ENCODE measurements at places on chromosomes 11 and 22.

DNA sequence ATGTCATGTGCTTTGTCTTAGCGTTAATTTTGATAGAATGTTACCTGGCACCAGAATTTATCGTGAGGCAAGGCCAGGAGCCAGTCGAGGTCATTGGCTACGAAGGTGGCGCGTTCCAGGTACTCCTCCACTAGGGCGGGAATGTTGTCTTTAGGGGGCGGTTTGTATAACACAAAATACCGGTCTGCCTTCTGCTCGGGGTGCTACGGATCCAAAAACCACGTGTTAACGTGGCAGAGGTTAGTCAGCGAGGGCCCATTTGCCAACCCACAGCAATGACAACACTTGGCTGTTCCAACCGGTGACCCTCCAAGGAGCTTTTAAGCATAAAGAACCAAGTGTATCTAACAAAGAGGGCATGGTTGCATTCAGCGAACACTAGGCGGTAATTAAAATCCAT lies 12.5 kb downstream of the ASCC2 start:
- DNase-seq, result no peak

DNA sequence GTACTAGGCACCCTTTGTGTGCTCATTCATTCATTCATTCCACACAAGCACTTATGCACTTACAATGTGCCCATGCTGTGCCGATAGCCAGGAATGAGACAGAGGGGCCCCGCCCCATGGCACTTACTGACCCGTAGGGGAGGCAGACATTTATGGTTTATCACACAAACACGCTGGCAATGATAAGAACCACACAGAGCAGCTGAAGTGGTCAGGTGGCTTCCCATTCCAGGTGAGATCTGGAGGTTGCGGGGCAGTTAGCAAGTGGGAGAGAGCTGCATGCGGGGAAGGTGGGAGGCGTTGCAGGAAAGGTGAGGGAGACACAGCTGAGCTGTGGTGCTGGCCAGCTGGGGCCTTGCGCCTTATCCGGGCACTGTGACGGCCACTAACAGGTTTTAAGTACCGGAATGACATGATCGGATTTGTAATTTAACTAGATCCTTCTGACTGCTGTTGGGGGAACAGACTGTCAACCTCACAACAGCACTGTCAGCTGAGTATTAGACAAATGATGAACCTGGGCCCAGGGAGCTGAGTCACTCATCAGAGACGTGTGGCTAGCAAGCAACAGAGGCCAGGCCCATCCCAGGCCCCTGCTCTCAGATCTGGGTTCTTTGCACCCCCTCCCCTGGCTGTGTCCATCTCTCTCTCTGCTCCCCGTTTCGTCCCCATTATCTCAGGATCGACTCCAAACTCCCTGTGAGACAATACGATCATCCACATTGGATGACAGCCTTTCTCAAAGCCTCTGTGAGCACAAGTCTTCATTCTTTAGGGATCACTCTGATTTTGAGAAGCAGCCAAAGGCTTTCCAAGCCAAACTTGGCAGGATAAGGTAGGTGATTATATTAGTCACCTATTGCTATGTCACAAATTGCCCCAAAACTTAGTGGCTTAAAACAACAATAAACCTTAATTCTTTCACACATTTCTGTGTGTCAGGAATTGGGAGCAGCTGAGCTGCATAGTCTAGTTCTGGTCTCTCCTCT lies 28.4 kb downstream of the RASD2 start:
- DNase-seq, result no peak

DNA sequence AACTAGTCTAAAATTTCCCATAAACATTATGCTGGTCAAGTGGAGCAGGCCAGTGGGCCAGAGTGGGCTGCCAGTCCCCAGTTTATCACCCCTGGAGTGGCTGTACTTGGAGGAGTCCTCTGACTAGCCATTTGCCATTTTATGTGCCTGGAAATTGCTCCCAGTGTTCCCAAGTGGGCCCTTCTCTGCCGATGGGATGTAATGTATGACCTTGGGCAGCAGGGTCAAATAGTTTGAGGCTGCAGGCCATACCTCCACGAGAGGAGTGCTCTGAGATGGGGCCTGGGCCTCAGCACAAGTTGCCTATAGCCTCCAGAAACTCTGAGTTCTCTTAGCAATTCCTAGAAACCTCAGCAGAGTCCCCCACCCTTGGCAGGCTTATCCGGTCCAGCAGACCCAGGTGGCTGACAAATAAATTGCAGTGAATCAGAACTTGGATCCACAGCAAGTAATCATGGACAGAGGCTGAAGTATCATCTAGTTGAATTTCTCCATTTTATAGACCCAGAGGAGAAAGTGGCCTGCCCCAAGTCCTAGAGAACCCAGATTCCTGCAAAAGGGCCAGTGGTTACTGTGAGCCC lies 17.8 kb upstream of the PATZ1 start:
- no peak for DNase-seq

DNA sequence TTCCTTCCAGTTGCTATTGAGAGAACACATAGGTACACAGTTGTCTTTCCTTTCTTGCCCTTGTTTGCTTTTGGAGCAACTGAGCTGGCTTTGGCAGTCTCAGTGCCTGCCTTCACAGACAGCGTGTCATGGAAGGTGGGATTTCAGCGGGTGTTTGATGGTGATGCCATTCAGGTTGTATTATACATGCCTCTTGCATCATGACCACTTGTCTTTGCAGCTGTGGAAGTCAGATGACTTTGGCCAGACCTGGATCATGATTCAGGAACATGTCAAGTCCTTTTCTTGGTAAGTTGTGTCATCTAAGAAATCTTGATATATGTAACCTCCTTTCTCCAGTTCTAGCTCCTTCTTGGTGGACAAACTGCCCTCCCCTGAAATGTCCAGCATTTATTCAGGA lies 37.1 kb upstream of the SORL1-AS1 start:
- no peak for DNase-seq

DNA sequence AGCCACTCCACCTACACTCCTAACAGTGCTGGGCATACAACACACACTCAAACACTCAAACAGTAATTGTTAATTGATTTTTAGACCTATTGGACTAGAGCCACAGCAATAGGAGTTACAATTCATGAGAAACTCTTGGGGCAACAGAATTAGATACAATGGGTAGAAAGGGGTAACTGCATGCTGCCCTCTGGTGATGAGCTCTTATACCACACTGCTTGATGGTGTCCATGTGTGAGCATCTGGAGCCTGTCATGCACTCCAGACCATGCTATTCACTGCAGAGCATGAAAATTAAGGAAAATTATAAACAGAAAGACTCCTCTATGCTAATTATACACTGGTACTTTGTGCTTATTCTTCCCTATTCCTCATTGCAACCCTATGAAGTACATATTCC lies 975.5 kb upstream of the CCDC90B start:
- DNase-seq, result no peak

GRCh38 chr22:36881504-36882245 lies 20.9 kb downstream of the NCF4 start:
- DNase-seq, result no peak

- DNase-seq, result no peak
Measured at GRCh38 chr11:72672597-72673238, 1.5 kb downstream of the PDE2A start.

DNA sequence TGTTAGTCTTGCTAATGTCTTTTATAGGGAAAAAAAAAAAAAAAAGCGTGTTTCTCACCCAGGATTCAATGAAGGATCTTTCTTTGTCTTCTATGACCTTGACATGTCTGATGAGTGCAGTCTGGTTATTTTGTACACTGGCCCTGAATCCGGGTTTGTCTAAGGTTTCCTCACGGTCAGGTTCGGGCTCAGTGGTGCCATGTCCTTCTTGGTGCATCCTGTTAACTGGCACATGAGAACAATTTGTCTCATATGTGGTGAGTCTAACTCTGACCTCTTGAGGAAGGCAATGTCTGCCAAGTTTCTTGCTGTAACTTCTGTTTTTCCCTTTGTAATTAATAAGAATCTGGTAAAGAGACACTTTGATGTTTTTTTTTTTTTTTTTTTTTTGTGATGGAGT lies 12.5 kb downstream of the F2 start:
- no peak for DNase-seq

DNA sequence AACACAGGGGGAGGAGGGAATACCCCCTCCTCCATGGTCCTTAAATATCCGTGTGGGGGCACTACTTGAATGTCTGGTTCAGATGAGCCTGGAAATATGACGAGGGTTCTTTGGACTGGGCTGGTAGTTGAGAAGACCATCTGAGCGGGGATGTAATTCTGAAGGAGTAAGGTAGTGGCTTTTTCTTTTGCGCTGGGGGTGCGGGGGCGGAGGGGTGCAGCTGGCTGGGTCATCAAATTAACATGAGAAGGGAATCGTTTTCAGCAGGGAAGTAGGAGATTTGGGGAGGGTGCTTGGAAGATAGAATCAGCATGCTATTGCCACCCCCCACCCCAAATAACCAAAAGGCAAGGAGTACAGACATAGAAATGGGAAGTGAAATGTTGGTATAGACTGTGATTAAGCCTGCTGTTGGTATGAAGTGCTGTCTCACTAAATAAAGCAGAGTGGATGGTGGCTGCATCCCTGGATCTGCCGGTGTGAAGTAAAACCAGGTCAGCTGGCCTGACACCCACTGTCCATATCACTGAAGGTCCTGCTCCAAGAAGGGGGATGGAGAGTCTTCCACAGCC lies 121.9 kb upstream of the HSD17B12 start:
- no peak for DNase-seq

DNA sequence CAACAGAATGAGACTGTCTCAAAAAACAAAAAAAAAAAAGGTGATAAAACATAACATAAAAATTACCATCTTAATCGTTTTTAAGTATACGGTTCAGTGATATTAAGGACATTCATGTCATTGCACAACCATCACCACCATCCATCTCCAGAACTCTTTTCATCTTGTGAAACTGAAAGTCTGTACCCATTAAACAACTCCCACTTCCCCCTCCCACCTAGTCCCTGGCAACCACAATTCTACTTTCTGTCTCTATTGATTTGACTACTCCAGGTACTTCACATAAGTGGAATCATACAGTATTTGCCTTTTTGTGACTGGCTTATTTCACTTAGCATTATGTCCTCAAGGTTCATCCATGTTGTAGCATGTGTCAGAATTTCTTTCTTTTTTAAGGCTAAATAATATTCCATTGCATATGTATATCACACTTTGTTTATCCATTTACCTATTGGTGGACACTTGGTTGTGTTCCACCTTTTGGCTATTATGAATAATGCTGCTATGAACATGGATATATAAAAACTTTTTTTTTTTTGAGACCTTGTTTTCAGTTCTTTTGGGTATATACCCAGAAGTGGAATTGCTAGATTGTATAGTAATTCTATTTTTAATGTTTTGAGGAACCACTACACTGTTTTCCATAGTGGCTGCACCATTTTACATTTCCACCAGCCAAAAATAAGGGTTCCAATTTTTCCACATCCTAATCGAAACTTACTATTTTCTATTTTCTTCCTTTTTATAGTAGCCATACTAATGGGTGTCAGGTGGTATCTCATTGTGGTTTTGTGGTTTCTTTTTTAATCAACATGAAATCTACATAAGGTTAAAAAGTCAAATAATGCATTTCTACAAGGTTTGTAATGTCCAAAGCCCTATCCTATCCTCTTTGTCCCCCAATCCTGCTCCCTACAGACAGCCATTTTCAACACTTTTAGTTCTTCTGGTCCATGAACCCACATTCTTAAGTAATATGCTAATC lies 23.4 kb upstream of the PIK3C2A start:
- DNase-seq, result peak; percentile 47

- DNase-seq, result no peak
Measured at GRCh38 chr11:35388061-35388460, 31.3 kb downstream of the SLC1A2 start.

DNA sequence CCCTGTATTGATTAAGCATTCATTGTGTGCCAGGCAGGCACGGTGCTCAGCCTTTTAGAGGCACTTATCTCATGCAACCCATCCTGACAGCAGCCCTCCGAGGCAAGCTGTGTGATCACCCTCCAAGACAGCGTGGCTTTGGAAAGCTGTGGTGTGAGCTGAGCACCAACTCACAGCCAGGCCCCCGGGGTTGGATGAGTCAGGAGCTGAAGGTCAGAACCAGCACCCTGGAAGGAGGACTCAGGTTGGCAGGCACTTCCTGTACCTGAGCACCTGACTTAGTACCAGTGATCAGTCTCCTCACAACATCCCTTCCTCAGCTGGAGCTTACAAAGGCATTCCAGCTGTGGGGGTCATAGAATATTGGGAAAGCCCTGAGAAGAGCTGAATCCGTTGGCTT lies 9.0 kb downstream of the PATZ1 start:
- DNase-seq, result no peak

DNA sequence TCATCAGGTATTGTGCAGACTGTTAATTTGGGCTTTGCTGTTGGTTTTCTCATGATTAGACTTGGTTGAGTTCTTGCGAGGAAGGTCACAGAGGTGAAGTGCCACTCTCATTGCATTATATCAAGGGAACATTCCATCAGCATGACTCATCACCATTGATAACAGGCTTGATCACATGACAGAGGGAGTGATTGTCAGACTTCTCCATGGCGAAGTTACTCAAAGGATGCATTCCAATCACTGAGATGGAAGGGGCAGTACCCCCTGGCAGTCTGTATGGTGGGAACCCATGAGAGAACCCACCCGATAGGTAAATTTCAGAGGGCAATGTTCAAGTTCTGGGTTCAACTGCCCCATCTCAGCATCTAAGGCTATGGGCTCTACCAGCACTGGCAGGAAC lies 19.4 kb upstream of the P2RY2 start:
- no peak for DNase-seq

DNA sequence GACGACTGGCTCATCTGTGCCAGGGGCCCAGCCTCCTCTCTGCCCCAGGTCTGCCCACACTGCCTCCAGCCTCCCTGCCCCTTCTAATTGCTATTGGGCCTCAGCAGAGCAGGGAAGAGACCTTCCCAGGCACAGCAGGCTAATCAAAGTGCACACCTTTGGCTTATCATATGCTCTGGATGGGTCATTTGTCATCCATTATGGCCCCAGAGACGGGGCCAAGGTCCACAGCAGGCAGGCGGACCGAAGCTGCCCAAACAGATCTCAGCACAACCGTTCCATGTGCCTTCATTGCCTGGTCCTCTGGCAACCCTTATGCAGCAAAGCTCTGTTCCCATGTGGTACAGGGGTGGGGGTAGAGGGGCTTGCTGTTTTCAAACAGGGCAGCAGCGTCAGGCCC lies 66.6 kb downstream of the TP53I11 start:
- no peak for DNase-seq

DNA sequence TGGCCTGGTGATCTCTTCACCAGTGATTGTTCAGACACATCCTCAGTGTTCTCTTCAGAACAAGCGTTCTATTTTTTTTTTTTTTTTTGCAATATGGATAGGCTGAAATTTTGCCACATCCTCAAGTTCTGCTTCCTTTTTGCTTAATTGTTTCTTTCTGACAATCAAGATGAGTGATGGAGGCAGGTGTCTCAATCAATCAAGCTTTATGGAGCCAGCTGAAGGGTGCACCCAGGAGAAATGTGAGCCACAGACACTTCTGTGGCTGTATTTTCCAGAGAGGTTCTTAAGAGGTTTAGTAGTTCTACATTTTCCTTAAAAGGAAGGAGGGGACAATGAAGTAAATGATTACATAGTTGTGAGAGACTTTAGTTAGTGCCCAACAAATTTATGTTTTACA lies 43.9 kb upstream of the ASPHD2 start:
- DNase-seq, result no peak

DNA sequence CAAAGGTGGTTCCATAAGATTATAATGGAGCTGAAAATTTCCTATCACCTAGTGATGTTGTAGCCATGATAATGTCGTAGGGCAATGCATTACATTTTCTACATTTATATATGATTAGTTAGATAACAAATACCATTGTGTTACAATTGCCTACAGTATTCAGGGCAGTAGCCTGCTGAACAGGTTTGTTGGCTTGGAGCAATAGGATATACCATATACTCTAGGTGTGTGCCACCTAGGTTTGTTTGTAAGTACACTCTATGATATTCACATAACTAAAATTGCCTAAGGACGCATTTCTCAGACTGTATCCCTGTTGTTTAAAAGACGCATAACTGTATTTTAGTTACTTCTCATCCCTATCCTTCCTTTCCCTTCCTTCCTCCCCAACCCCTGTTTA lies 13.6 kb downstream of the PLEKHB1 start:
- DNase-seq, result no peak

Data from CD4-positive, alpha-beta T cell treated with Interleukin-17A for 1 hour (primary cell).